ENCODE measurements at places on chromosomes 1 and 21. TPM values are rescaled to one million over a fixed set of nuclear protein-coding genes. Genes with fewer than 3 reads are reported as not detected.
A peak's percentile ranks its signal among the peaks of the same experiment; 100 is the strongest.

- H3K27ac ChIP-seq: no peak overlapping the region
- no peak for DNase-seq
- no peaks in the 10 kb centered on the region for H3K36me3 ChIP-seq
- no peaks in the 10 kb centered on the region for H3K4me1 ChIP-seq
Observed at GRCh38 chr1:18879791-18880309, 20.4 kb upstream of the TAS1R2 start.

DNA sequence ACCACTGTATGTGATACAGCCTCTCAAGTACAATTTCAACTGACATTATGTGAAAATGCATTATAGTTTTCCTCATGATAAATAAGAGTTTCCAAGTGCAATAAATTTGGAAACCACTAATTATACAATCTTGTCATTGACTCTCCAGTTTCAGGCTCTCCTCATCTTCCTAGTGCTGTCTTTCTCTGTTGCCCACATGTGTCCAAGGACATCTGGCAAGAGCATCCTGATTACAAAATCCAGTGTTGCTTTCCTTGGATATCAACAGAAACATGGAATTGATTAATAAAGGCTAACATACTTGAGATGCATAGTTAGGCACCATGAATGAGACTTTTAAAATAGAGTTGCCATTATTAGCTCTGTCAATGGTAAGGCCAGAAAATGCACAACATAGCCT lies 15.6 kb upstream of the MAP10 start:
- H3K27ac ChIP-seq: no peak overlapping the region
- no peak overlapping the region for H3K4me3 ChIP-seq
- H3K27me3 ChIP-seq: no peaks in the 10 kb centered on the region
- peaks cover 6% of the 10 kb centered on the region for H3K4me1 ChIP-seq

Gene SPRR2F
- 0.80 TPM for total RNA-seq

- H3K36me3 ChIP-seq: no peaks in the 10 kb centered on the region
- H3K27me3 ChIP-seq: no peaks in the 10 kb centered on the region
- DNase-seq: peak; percentile 7
- no peak overlapping the region for H3K27ac ChIP-seq
Observed at GRCh38 chr1:100187912-100188311, 9.9 kb upstream of the LRRC39 start.

DNA sequence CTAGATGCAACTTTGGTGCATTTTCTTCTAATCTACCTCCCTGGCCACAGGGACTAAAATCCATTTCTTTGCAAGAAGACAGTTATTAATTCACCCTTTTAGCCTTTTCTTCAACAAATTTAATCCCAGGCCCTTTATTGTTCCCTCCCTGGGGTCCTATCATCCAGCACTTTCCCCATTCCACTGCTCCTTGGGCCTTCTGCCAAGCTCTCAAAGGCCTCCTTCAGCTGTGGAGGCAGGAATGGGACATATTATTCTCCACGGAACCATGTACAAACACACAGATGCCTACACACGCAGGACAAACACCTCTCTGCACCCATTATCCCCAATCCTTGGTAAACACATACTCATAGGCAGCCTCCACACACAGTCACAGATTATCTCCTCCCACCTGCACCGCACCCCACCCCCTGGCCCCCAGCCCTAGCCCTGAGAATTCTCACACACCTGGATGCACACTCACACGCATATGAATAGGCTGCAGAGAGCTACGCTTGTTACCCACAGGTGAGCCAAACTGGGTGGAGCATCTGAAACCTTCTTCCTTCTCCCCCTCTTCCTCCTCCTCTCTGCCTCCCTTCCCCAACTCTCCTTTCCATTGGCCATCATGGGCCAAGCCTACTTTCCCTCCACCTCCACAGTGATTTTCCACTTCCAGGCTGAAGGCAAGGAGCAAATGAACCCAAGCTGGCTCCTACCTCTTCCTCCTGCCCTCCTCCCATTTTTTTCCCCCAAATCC lies 11.7 kb downstream of the TAGLN2 start:
- peak overlapping the region; percentile 70 for H3K27ac ChIP-seq
- no peak for DNase-seq
- no peak overlapping the region for H3K4me3 ChIP-seq
- H3K4me1 ChIP-seq: peaks cover 56% of the 10 kb centered on the region

GRCh38 chr1:157457279-157457678 lies 95.0 kb downstream of the FCRL5 start:
- no peak for DNase-seq
- no peaks in the 10 kb centered on the region for H3K4me1 ChIP-seq
- no peaks in the 10 kb centered on the region for H3K36me3 ChIP-seq
- H3K4me3 ChIP-seq: no peak overlapping the region

- peaks cover 4% of the 10 kb centered on the region for H3K27me3 ChIP-seq
- DNase-seq: peak; percentile 90
- no peaks in the 10 kb centered on the region for H3K36me3 ChIP-seq
Observed at GRCh38 chr1:38834937-38835827, 24.4 kb downstream of the RRAGC start.

DNA sequence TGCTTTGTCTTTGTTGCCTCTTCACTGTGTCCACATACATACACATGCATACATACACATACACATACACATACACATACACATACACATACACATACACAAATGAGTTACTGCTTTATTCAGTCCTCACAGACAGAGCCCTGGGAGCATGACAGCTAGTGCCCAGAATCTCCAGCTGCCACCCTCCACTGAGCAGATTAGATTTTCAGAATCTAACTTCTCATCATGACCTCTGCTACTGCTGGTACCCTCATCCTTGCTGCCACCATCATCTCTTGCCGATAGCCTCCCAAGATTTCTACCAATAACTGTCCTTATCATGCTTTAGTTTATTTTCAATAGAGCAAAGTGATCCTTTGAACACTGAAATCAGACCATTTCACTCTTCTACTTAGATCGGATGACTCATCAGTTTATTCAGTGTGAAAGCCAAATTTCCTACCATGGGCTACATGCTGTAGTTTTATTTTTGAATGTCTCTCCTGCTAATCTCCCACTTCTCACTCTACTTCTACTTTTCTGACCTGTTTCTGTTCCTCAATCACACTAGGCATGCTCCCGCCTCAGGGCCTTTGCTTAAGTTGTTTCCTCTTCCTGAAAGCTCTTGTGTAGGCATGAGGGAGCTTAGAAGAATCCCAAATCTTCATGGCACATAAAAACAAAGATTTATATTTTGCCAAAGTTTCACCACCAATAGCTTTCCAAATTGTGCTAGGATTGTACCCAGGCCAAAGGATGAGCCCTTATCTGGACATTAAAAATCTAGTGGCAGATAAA lies 43.0 kb downstream of the ATP6V1G3 start:
- no peaks in the 10 kb centered on the region for H3K4me1 ChIP-seq
- DNase-seq: no peak
- no peaks in the 10 kb centered on the region for H3K36me3 ChIP-seq
- H3K27me3 ChIP-seq: no peaks in the 10 kb centered on the region

Gene HES4
- total RNA-seq: 21.4 TPM

- no peak for DNase-seq
- no peaks in the 10 kb centered on the region for H3K27me3 ChIP-seq
- no peak overlapping the region for H3K27ac ChIP-seq
- no peaks in the 10 kb centered on the region for H3K36me3 ChIP-seq
Observed at GRCh38 chr1:116487031-116487430, 83.8 kb downstream of the CD58 start.

Gene AMIGO1
- total RNA-seq: 4.1 TPM

- DNase-seq: no peak
- H3K4me1 ChIP-seq: no peaks in the 10 kb centered on the region
Observed at GRCh38 chr1:48230236-48230635, 7.7 kb downstream of the SLC5A9 start.

GRCh38 chr1:24215226-24215814 lies 28.2 kb upstream of the IFNLR1 start:
- H3K4me3 ChIP-seq: no peak overlapping the region
- no peak overlapping the region for H3K27ac ChIP-seq
- no peak for DNase-seq
- peaks cover 5% of the 10 kb centered on the region for H3K4me1 ChIP-seq
- H3K27me3 ChIP-seq: peaks cover 5% of the 10 kb centered on the region

Gene CCDC18
- total RNA-seq: 5.5 TPM

DNA sequence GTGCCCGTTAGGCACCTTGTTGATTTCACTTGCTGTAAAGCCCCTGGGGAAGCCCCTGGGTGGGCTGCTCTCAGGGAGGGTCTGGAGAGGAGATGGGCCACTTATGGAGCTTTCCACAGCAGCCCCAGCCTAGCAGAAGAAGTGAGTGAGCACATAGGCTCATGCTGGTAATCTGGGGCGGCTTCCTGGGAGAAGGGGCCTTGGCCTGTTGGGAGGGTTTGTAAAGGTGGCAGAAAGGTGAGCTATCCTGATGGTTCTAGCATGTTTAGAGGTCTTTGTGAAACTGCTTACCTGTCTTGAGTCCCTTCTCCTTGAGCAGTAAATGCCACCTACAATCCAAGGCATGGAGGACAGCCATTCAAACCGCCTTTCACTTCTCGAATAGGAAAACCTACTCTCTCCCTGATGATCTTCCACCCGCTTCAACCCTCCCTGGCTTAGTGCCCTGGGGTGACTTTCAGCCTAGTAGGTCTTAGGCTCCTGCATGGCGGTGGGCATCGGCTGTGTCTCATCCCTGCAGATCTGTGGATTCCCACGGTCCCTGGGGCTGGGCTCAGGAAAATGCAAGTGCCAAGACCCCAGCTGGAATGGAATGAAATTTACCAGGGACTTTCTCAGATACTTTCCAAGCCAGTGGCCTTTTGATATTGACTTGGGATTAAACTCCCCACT lies 87.6 kb upstream of the SELENON start:
- peaks cover 8% of the 10 kb centered on the region for H3K4me1 ChIP-seq
- no peak for DNase-seq
- H3K4me3 ChIP-seq: no peak overlapping the region

DNA sequence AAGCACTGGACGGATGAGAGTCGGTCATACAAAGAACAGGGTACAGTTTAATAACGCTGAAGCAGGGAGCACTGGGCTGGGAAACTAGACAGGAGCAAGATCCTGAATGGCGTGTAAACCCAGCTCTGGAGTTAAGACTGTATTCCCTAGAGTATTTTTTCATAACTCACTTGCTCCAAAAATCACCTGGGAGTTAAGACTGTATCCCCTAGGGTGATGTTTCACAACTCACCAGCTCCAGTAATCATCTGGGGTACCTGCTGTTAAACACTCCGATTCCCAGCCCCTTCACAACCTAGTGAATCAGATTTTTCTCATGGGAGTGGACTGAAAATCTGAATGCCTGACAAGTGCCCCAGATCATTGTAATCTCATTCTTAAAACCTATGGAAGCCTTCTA lies 123.2 kb downstream of the MAB21L3 start:
- no peak for DNase-seq
- H3K27ac ChIP-seq: no peak overlapping the region
- H3K4me3 ChIP-seq: no peak overlapping the region
- no peaks in the 10 kb centered on the region for H3K36me3 ChIP-seq
- H3K4me1 ChIP-seq: no peaks in the 10 kb centered on the region

GRCh38 chr1:221174330-221174993 lies 295.2 kb downstream of the HLX start:
- H3K27ac ChIP-seq: no peak overlapping the region
- H3K36me3 ChIP-seq: no peaks in the 10 kb centered on the region
- no peaks in the 10 kb centered on the region for H3K27me3 ChIP-seq
- no peak for DNase-seq
- no peaks in the 10 kb centered on the region for H3K4me1 ChIP-seq

- no peaks in the 10 kb centered on the region for H3K36me3 ChIP-seq
- no peak overlapping the region for H3K4me3 ChIP-seq
- H3K27ac ChIP-seq: no peak overlapping the region
- DNase-seq: no peak
Observed at GRCh38 chr1:149929856-149930255, 2.3 kb upstream of the SF3B4 start.

DNA sequence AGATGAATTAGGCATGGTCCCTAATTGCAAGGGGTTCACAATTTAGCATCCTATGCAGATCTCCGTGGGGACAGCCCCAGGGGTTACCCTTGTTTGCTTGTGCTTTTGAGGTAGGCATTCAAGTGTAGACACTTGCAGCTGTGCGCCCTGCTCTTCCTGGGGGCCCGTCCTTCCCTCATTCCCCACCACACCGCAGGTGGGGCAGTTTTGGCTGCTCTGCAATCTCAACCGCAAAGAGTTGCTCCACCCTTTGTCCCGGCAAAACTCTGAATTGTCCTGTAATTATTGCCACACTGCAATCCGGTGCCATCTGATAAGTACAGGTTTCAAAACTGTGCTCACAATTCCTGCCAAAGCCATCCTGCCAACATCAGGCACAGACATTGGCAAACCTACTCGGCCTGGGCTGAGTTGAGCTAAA lies 65.4 kb upstream of the LYST start:
- no peak for DNase-seq
- H3K4me3 ChIP-seq: no peak overlapping the region
- H3K27me3 ChIP-seq: no peaks in the 10 kb centered on the region
- no peaks in the 10 kb centered on the region for H3K36me3 ChIP-seq

GRCh38 chr1:36968730-36969129 lies 65.6 kb downstream of the GRIK3 start:
- H3K36me3 ChIP-seq: no peaks in the 10 kb centered on the region
- H3K4me1 ChIP-seq: no peaks in the 10 kb centered on the region
- no peak overlapping the region for H3K27ac ChIP-seq

All from hepatocyte (in vitro differentiated cells).